Endothelial cell (in vitro differentiated cells): ENCODE measurements at places on chromosomes 5 and 9.

GRCh38 chr5:153719324-153719723 is 228.9 kb downstream of the GRIA1 start:
- DNase-seq = no peak

DNA sequence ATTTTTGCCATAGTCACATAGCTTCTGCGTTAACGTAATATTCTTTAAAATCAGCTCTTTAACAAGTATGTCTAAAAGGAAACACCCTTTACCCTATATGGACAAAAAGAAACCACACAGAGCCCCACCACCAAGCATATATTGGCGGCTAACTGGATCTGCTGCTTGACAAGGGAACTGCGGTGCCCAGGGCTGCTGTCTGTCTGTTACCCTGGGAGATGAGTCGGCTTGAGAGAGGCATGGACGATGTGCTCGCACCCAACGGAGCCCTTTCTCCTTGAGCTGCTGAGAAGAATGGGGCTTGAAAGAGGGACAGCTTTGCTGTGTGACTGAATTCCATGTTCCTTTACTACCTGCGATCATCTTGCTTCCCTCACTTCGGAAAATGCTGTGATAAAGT is 158.6 kb upstream of the SHB start:
- DNase-seq = no peak

GRCh38 chr9:105439428-105439827 is 8.4 kb upstream of the FSD1L start:
- DNase-seq = no peak

- peak; percentile 11 for DNase-seq
These were observed 123.0 kb upstream of the LHFPL2 start for GRCh38 chr5:78771260-78772205.

GRCh38 chr5:153523831-153524230 is 33.4 kb downstream of the GRIA1 start:
- no peak for DNase-seq

- DNase-seq = no peak
These were observed 1.2 kb downstream of the DROSHA start for GRCh38 chr5:31530541-31531265.

GRCh38 chr5:175162036-175162435 is 281.9 kb downstream of the DRD1 start:
- DNase-seq = no peak

DNA sequence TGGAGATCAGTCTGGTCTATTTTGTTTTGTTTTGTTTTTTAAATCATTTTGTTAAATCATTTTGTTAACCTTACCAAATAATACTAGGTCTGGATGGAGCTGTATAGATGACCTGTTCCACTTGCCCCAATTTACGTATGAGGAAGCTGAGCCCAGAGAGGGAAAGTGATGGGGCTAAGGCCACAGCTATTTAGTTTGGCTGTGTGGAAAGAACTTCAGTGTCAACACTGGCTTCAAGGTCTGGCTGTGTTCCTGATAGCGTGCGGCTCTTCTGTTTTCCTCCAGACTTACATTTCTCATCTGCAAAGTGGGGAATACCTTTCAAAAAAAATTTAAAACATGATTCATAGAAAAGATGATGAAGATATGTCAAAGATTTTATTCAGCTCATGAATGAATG is 112.5 kb downstream of the PTTG1 start:
- no peak for DNase-seq

DNA sequence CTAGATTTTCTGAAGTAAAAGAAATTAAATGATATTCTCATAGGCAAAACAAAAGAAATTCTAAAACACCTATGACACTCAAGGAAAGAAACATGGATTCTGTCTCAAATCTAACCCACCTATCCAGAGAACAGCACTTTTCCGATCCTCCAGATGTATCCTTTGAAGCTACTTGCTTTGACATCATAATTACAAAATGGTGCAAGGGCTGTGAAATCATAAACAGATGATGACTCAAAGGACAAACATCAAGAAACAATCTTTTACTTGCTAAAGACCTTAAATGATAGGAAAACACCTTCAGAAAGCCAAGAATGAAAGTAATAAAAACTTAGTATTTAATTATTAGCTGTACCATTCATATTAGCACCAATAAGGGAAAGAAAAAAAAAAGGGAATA is 202.6 kb downstream of the DENND1A start:
- DNase-seq = no peak

GRCh38 chr5:168600409-168600808 is 21.2 kb upstream of the PANK3 start:
- no peak for DNase-seq

- peak; percentile 18 for DNase-seq
These were observed 40.8 kb upstream of the GARNL3 start for GRCh38 chr9:127223810-127224177.

DNA sequence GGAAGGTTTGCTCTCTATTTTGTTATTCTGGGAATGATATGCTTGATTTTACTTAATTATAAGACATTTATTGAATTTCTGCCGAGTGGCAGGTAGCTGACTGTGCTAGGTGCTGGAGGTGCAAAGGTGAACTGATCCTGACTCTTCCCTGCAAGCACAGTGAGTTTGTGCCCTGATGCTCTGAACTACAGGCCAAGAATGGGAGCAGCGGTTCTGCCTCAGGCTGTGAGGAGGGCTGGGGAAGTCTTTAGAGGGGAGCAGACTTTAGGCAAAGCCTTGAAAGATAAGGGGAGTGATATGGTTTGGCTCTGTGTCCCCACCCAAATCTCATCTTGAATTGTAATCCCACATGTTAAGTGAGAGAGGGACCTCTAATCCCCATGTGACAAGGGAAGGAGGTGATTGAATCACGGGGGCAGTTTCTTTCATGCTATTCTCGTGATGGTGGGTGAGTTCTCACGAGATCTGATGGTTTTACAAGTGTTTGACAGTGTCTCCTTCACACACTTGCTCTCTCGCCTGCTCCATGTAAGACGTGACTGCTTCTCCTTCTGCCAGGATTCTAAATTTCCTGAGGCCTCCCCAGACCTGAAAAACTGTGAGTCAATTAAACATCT is 73.1 kb downstream of the NDFIP1 start:
- DNase-seq = no peak

- no peak for DNase-seq
These were observed at the start of gene SPINK4 for GRCh38 chr9:33239921-33240320. Gene SPINK4, plus strand, starts transcription at chr9:33240167. Its CDS starts 42 bp downstream, at chr9:33240209.

DNA sequence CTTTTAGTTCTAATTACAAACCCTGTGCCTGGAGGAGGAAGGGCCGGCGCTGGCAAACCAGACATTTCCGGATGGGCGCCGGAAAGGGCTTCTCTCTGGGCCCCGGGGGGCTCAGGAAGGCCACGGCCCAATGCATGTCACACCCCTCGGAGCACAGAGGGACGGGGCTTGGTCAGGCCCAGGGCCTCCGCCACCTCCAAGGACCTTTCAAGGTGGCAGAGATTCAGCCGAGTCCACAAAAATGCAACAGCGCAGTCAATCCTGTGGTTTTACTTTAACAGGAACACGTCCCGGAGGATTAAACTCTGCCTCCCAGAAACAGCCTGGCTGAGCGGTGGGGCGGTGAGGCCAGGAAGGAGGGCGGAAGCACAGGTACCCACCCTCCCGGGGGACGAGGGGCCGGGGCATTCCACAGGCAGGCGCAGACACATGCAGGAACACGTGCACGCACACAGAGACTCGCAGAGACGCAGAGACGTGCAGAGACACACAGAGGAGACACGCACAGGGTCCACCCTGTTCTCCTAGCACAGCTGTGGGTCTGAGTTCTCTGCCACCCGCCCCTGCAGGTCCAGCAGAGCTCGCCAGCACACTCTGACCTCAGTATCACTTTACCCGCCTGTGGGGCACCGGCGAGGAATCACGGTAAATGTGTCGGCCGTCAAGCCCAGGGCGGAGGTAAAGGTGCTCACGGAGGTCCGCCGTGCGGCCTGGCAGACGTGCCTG is 23.0 kb downstream of the SLC9A3 start:
- DNase-seq = no peak

DNA sequence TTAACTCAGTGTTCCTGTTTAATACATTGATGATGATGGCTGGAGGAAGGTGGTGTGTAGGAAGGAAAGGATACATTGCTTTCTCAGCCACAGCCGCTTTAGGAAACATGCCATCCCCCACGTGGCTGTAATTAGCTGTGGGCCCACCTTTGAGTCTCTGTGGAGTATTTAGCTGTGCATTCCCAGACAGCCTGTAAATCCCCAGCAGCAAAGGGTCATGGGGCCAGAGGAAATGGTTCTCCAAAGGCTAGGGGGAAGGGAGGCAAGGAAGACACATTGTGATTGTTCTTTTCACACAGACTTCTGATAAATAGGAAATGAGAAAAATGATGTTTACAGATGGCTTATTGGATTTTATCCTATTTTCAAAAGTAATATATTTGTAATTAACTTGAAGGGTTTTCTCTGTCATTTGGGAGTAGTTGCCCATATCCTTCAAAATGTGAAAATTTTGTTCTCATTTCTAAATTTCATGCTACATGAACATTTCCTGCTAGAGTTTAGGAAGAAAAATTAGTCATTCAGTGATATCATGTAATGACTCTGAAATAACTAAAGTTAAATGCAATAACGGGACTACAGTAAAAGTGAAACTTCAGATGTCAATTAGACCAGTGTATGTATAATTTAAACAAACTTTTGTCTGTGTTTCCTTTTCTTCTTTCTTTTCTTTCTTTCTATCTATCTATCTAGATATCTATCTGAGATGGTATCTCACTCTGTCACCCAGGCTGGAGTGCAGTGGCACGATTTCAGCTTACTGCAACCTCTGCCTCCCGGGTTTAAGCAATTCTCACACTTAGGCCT is 24.3 kb upstream of the F2R start:
- peak; percentile 52 for DNase-seq

GRCh38 chr9:96232539-96233241 is 69.3 kb downstream of the HSD17B3 start:
- peak; percentile 31 for DNase-seq

GRCh38 chr5:81549123-81549522 is 155.2 kb upstream of the ACOT12 start:
- no peak for DNase-seq

GRCh38 chr5:112862085-112862484 is 998 bp downstream of the SRP19 start:
- no peak for DNase-seq

DNA sequence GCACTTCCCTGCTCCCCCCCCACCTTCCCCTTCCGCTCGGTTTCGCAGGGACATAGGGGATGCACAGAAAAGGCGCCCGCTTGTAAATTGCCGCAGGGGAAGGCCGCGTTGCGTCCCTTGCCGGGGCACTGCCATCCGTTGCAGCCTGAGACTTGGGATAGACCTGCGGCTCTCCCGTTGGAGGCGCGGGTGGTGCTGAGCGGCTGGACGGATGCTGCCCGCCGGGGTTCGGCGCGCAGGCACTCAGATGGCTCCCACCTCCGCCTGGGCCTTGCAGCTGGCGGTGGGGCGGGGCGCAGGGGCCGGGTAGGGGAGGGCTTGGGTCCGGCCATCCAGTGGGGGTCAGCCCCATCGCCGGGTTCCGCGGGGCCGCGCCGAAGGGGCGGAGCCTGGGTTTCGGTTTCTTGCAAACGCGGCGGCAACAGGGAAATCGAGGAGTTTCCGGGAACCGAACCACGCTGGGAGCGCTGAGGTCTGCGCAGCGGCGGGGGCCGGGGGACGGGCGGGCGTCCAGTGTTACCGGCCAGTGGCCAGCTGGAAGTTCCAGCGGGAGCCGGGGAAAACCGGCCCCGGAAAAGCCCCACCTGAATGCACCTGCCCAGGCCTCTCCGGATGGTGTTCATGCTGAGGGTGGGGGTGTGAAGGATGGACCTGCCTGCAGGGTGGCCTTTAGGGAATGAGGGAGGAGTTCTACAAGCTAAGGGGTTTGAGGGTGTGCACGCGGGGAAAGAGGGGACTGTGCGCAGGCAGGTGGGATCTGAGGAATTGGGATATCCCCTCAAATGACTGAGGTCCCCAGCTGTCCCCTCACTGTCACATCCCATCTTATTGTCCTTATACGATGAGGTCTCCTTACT is 6.3 kb upstream of the IRF1 start:
- DNase-seq = peak; percentile 67

- DNase-seq = no peak
These were observed 248.5 kb upstream of the PANK3 start for GRCh38 chr5:168827636-168828035.

- DNase-seq = no peak
These were observed 716 bp downstream of the STX17 start for GRCh38 chr9:99907208-99907532.

DNA sequence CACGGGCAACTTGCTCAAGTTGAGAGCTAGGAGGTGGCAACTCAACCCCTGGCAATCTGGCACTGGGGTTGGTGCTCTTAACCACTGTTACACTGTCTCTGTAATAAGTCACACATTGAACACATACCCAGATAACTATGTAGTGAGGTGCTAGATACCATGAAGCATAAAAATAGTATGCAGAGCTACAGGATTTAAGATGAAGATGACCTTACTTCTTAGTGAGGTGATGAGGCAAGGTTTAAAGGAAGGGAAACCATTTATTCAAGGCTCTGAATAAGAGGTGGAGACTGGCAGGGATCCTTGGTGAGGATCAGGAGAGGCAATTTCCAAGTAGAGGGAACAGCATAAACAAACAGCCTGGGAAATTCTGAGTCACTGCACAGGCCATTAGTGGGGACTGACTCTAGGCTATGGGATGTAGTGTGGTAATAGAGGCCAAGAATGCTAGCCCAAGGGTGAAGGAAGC is 67.6 kb upstream of the NR3C1 start:
- DNase-seq = no peak

DNA sequence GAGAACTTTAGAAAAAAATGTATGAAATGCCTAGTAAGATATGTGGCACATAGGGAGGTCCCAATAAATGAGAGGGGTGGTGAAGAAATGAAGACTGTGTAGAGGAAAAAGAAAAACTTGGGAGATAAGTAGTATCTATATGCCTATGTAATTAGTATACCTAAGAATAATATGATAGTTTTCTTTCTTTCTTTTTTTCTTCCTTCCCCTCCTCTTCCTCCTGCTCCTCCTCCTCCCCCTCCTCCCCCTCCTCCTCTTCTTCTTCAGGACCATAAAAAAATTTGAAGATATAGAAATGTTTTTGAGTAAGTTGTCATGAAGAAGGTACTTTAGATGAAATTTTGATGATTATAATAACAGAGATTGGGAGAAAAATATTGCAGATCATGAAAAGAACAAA is 857.4 kb downstream of the MAT2B start:
- no peak for DNase-seq

DNA sequence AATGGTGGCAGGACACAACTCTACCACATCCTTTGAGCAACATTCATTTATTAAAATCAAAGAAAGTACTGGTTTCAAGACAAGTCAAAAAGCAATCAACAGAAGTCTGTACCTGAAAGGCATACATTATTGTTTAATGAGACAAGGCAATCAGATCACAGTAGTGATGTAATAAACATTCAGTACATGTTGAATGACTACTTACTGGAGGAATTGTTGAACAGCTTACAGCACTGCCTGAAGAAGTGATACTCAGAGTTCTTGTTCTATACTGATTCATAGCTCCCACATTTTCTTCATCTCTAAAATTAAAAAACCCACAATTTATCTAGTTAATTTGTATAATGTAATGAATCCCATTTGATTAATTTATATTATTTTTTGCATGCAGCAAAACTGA is 18.2 kb downstream of the RIOK2 start:
- DNase-seq = no peak
